ENCODE measurements at places on chromosomes 6 and 20.

- no peak for DNase-seq
Observed at GRCh38 chr6:52634211-52634610, 36.7 kb upstream of the TMEM14A start.

GRCh38 chr20:46897328-46897880, 2.8 kb downstream of the EYA2 start:
- no peak for DNase-seq

DNA sequence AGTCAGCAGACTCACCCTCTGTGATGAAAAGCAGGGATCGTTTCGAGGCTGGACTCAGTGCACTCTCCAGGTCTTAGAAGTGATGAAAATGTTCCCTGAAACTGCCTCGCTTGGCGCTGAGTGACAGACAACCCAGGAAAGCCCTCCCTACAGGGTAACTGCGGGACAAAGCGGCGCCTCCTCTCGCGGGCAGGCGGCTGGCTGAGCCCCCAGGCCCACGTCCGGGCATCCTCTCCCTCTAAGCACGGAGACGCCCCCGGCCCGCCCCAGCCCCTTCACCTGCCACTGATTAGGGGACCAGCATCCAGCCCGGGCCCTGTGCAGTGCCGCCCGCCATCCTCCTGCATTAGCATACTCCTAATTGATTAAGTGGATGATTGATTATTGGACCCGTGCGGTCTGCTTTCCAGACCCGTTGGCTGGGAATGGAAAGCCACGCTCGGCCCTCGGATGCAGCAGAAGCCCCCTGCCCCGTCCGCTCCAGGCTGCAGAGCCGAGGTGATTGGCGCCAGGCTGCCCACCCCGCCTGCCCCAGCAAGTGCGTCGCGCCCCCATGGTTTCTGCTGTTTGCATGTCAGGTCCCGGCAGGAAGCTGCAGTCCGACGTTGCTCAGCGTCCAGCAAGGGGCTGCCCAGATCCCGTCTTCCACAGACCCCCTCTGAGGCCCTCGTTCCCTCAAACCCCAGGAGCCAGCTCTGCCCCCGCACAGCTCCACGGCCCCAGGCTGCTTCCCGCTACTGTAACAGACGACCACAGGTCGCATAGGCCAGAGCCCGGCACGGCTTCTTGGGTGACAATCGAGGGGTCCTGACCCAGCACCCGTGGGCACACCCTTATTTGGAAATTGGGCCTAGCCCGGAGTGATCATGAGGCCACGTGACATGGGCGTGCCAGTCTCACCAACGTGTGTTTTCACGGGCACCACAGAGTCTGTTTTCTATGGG, 131.6 kb downstream of the DLL1 start:
- DNase-seq: no peak

GRCh38 chr20:1299522-1299921, 29.4 kb downstream of the SDCBP2 start:
- DNase-seq: no peak

GRCh38 chr6:136405420-136406029, 115.9 kb upstream of the BCLAF1 start:
- no peak for DNase-seq

DNA sequence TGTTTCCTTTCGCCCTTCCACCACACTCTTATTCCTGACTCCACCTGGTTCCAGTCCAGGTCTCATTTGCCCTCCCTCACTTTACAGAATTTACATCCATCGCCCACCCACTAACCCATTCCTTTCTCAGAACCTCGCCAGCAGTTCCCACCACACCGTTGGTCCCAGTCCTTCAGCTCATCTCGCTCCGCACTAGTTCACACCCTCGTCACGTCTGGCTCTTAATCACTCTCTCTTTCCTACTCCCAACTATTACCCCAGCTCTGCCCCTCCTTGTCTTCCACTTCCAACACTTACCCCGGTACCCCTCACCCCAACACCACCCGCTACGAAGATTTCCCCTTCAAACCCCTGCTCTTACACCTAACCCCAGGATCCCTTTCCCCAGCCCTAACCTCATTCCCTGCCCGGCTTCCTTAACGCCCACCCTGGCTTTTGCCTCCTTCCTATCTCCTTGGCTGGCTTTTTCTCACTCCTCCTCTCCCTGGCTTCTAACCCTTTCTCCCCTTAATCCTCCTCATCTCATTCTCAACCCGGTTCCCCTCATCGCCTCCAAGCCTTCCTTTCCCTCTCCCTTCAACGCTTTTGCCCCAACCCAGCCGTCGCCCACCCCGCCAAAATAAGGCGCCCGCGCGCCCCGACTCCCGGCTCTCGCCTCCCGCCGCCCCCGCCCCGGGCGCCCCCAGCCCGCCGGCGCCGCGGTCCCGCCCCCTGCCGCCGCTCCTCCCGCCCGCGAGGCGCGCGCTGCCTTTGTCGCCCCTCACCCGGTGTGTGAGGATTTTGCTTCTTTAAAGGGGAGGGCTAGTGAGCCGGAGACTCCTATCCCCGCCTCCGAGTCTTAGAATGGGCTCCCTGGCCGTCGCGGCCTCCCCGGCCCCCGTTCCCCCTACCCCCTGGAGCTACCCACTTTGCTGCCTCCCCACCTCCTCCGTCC, 542 bp downstream of the USP49 start:
- DNase-seq: no peak

GRCh38 chr20:51531141-51531710, 11.3 kb downstream of the NFATC2 start:
- peak; percentile 46 for DNase-seq

DNA sequence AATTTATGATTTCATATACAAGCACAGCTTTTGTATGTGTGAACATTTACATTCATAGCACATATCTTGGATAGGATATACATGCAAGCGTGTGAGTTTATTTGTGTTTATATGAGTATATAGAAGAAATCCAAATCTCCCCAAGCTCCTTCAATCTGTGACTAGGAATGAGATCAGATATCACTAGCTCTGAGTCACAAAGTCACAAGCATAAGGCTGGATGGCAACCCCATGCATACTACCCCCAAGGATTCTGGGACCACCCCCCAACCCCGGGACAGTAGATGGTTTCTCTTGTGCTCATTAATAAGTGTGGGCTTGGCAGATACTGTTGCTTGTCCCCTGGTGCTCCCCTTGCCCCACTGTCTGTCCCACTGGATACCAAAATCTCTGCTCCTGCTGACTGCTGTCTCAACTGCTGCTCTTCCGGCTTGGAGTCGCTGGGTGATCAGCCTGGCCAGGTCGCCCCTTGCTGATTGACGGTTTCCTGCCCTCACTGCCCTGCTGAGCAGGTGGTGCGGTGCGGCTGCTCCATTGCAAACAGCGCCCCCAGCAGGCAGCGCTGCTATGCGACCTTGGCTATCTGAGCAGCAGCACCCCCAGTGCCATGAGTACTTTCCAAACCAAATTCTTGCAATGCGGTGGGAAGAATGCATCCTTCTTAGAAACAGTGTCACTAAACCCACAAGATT, 279.4 kb downstream of the CD83 start:
- DNase-seq: no peak

GRCh38 chr6:7848229-7848628, 62.4 kb downstream of the TXNDC5 start:
- DNase-seq: no peak

DNA sequence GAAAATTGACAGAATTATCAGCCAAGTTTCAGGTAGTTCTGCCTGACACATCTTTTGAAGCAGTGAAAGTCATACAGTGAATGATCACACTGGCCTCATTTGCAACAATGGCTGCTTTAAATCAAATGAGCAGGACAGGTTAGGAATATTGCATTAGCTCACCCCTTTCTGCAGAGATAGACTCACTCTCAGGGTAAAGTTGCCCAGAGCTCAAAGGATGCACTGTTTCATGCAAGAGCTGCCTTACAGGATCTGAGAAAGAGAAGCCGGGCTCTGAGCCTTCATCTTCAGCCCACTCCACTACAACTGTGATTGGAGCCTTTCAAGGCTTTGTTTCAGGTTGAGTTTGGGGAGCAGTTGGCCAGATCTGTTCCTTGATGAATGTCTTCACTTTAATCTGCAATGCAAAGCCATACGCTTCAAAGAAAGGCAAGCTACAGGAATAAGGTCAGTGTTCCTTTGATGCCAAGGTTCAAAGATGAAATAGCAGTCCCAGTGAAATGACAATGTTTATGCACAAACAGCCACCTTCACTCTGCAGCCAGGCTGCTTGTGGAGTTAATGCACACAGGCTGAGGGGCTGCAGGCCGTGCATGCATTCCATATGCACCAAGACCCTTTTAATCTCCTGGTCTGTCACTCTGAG, 90.9 kb upstream of the ISM1 start:
- no peak for DNase-seq
